ENCODE measurements at places on chromosomes 5 and 9.

GRCh38 chr5:171898386-171898785, 108.1 kb downstream of the FBXW11 start:
- no peak for DNase-seq

DNA sequence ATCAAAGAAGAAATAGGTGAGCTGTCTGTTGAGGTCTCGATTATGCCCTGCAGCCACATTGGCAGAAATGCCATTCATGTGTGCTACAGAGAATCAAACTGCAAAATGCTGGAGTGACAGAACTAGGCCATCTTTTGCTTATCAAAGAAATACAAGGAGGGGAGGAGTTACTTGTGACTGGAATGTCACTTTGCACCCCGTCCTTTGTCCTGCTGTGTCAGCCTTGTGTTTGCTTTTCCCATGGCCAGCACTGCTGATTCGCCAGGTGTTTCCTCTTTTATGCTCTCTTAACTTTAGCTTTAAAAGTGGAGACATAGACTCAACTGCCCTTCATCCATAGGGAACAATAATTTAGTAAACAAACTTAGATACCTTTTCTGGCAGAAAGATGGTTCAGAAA, 54.3 kb downstream of the SLC46A2 start:
- no peak for DNase-seq

GRCh38 chr5:154811653-154812465, 38.5 kb downstream of the FAXDC2 start:
- DNase-seq = no peak

DNA sequence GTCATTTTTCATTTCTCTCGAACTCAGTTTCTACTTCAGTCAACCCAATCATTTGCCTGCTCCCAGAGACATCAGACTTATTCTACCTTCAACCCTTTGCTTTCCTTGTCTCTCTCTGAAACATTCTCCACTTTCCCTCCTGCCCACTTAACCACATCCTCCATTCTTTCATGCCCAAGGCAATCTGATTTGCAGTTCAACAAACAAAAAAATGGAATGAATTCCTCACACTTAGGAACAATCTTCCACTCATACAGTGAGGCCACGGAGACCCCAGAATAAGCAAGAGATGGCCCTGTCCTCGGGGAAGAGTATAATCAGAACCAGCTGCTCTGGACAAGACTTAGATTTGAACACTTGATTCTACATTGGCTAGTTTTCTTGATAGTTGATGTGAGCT, 180.5 kb downstream of the RFK start:
- DNase-seq = no peak

DNA sequence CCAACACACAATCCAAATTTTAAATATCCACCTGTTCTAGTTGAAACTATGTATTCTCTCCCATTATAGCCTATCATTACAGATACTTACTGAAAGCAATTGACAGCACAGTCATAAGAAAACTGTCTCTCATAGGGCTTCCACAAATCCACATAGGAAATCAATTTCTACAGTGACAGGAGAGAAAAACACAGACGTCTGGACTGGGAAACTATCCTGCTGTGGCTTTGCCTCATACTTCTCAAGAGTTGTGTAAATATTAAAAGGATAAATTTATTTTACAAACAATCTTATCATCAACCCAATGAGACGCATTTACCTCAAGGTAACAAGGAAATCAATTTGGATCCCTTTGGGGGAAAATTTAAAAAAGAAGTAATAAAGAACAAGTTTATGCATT, 517.5 kb downstream of the EFNA5 start:
- peak; percentile 35 for DNase-seq

DNA sequence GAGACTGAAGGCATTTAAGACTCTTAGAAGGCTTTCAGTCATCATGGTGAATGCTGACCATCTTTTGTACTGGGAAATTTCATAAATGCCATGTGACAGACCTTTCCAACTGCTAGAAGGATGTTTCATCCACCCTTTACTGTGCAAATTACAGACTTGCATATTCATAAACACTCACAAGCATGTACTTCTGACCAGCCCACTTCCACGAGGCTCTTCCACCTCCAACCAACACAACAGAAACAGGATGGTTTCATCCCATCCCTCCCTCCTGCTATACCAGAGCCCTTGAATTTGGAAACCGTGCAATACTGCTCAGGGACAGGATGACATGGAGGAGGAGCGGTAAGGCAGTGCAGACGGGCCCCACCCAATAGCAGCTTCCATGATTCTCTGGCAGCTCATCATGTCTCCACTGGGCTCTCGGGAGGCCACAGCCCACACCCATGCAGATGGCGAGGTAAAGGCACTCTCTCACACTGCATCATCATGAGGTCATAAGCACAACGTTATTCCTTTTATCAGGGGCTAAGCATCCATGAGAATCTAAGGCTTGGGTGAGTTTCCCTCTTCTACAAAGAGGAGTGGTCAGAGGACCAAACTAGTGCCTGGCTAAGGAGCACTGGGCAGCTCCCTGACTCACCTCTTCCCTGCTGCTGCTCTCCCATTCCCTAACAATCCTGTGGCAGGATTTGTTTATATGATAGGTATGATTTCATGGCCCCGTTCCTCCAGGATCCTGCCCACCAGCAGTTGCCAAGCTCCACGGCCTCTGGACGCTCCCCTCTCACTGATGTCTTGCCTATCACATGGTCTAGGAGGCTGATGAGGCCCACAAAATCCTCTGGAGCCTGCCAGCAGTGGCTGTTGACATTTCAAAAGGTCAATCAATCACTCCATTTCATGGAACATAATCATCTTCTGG, 94.4 kb upstream of the FSTL4 start:
- DNase-seq = no peak

DNA sequence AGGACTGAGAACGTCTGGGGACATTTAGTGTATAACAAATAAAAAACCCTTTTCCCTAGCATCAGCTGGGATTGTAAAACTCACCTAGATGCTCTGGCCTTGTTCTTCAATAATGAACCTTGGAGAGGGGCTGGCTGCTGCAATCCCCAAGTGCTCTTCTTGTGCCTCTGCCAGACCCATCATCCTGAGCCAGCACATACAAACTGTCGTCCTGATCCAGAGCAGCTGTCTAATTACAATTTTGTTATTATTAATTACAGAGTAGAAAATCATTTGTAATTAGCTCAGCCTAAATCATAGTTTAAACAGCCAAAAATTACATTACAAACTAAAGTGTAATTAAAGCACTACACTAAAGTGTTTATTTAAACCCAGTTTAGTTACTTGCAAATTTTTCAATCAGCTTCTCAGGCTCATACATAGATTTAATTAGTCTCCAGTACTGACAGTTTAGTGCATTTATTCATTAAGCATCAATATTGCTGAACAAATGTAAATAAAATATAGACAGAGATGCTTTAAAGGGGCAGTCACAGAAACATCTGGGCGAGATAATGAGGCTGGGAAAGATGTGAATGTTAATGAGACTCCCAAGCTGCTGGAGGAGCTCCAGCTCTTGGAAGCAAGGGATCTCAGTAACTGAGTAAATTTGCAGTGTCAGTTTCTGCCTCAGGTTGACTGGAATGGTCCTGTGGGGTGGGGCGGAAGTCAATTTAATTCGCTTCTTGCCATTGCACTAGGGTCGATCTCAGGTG, 632.3 kb upstream of the TLE4 start:
- DNase-seq = peak; percentile 13
